ENCODE measurements at places on chromosomes 4 and X.

DNA sequence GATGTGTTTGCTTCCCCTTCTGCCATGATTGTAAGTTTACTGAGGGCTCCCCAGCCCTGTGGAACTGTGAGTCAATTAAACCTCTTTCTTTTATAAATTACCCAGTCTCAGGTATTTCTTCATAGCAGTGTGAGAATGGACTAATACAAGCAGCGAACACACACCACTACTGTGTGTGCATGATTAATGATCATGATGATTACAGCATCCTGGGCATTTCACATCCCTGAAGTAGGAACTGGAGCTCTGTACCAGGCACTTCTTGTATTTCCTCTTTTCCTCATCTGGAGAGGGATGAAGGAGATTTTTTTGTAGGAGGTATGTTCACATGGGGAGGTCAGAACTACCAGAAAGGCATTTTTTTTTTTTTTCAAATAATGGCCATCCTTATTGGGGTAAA is 60.8 kb downstream of the PPM1K start:
- DNase-seq = no peak

- DNase-seq = no peak
Observed at GRCh38 chr4:80073473-80074008, 512 bp upstream of the ANTXR2 start.

- no peak for DNase-seq
Observed at GRCh38 chr4:8198206-8198905, 734 bp upstream of the SH3TC1 start.

DNA sequence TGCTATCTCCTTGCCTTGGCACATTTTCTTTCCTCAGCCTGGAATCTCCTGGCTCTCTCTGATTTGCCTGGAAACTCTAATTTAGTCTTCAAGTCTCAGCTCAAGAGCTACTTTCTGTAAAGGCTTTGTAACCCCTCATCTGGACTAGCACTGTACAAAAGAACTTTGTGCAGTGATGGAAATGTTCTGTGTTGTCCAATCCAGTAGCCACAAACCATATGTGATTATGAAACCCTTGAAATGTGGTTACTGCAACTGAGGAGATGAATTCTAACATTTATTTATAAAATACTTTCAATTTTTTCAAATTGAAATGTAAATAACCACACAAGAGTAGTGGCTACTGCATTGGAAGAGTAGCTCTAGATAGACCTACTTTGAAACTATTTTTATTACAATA is 66.6 kb upstream of the HS3ST1 start:
- no peak for DNase-seq

GRCh38 chr4:62288808-62289541 is 1088.8 kb downstream of the ADGRL3 start:
- DNase-seq = no peak

GRCh38 chrX:9273744-9274143 is 191.1 kb upstream of the TBL1X start:
- DNase-seq = no peak

- DNase-seq = peak; percentile 13
Observed at GRCh38 chrX:44343412-44344141, at the start of gene EFHC2. Gene EFHC2, minus strand, starts transcription at chrX:44343672. Its CDS starts 84 bp downstream, at chrX:44343588.

GRCh38 chr4:179671609-179672008 is 2229.4 kb upstream of the AGA start:
- no peak for DNase-seq

DNA sequence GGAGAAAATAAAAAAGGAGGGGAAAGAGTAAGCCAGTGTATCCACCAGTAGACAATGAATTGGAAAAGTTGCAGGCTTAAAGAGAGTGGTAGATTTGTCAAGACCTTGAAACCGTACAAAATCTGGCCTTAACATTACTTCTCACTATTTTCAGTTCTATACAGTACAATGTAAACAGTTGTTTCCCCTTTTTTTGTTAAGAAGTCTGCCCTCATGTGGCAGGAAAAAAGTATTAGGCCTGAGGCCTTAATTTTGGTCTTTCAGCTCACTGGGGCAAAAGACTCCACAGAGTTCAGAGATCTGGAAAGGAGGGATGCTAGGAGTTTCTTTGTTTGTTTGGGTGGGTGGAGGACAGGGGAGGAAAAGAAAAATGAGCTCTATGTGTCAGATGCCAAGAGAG is 92.8 kb upstream of the CCDC160 start:
- DNase-seq = no peak

DNA sequence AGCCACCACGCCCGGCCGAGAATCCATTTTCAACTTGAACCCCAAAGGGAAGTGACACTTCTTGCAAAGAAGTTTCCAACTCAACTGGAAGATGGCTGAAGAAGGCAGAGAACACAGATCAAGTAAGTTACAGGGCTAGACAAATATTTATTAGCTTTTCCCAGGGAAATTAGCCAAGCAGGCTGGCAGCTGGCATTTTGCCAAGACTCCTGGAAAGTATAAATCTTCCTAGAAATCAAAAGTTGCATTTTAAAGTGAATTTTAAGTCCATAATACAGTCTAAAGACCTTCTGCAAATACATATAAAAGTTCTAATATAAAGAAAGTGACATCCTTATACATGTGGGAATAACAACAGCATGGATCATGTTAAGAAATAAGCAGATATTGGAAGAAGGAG is 3.4 kb upstream of the MRPL1 start:
- no peak for DNase-seq

DNA sequence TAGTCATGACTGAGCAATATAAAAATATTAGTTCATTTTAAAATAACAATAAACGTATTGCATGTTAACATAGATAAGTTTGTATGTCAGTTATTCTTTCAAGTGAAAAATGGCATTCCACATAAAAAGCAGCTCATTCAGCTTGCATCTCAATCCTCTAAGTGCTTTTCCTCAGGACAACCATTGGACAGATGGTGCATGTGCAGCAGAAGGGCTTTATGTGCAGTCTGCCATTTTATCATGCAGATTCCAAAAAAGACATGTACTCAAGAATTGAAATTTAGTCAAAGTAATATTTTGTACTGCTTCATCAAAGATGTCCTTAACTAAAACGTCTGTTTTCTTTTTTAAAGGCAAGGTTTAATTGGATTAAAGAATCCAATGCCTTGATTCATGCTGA is 93.4 kb downstream of the RS1 start:
- DNase-seq = no peak

GRCh38 chr4:77994194-77994721 is 62.9 kb upstream of the FRAS1 start:
- peak; percentile 71 for DNase-seq

- DNase-seq = no peak
Observed at GRCh38 chr4:124030147-124030546, 633.6 kb downstream of the SPRY1 start.

- DNase-seq = no peak
Observed at GRCh38 chr4:94461506-94461905, 9.8 kb downstream of the PDLIM5 start.

DNA sequence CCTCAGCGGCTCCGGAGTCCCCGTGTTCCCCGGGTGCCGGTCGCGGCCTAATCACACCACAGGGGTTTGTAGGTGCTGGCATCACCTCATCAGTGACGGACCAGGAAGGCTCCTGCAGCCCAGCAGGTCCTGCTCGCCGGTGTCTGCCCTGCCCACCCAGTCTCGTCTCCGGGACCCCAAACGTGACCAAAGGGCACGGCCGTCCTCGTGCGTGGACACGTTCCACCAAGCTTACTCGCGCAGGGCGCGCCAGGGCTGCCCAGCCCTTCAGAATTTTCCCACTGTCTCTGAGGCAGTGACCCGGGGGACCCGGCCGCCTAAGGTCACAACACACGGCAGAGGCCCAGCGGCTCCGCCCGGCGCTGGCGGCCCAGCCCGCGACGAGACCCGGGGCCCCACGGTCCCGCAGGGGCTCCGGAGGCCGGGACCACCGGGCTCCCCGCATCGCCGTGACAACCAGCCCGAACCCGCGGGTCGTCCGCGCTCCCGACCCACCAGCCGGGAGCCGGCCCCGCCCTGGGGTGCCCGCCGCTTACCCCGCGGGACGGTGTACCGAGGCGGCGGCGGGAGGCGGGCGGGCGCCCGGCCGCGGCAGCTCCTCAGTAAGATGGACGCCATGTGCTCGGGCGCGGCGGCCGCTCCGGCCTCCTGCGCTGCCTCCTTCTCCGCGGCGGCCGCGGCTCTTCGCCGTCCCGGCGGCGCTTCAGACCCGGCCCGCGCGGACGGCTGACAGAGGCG is 454 bp downstream of the LETM1 start:
- DNase-seq = no peak

DNA sequence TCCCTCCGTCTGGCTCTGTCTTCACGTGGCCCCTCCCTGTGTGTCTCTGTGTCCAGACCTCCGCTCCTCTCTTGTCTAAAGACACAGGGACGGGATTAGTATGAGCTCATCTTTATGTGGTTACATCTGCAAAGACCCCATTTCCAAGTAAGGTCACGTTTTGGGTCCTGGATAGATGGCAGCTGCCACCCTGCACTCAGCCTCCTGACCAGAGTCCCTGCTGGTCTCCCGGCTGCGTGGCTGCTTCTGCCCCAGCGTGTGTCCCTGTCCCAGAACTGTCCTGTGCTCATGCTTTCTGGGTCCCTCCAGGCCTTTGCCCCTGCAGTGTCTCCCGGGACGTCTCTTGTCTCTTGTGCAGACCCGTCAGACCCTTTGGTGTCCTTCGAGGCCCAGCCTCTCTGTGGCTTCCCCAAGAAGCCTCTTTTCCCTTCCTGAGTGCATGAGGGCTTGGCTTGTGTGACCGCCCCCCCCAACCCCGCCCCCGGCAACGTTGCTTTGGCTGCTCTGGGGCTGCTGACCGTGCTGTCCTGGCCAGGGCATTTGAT is 107.3 kb downstream of the PSAPL1 start:
- DNase-seq = no peak

- no peak for DNase-seq
Observed at GRCh38 chr4:181608181-181608580, 635.0 kb upstream of the TENM3 start.

GRCh38 chrX:26373829-26374228 is 157.9 kb downstream of the MAGEB5 start:
- DNase-seq = no peak

DNA sequence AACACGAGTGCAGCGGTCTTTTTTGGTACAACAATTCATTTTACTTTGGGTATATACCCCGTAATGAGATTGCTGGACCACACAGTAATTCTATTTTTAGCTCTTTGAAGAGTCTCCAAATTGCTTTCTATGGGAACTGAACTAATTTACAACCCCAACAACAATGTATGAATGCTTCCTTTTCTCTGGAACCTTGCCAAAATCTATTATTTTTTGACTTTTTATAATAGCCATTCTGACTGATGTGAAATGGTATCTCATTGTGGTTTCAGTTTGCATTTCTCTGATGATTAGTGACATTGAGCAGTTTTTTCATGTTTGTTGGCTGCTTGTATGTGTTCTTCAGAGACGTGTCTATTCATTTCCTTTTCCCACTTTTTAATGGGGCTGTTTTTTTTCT is 240.8 kb downstream of the STK32B start:
- no peak for DNase-seq

DNA sequence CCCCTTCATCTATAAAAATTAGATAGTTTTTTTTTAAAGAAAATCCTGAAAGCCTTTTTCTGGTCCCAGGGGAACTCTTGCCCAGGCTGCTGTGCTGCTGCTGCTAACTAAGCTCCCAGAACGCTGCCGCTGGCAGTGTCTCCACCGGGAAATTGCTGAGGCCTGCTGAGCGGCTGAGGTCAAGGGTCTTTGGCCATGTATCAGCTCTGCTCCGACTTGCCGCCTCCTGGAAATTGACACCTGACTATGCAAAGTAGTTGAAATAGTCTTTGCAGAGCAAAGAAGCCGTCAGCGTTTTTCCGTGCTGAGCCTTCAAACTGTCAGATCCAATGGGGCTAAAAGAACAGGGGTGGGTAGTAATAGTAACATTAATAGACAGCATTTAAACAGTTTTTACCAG is 839 bp downstream of the QDPR start:
- no peak for DNase-seq

GRCh38 chr4:56806666-56807065 is 14.8 kb downstream of the SPINK2 start:
- no peak for DNase-seq

DNA sequence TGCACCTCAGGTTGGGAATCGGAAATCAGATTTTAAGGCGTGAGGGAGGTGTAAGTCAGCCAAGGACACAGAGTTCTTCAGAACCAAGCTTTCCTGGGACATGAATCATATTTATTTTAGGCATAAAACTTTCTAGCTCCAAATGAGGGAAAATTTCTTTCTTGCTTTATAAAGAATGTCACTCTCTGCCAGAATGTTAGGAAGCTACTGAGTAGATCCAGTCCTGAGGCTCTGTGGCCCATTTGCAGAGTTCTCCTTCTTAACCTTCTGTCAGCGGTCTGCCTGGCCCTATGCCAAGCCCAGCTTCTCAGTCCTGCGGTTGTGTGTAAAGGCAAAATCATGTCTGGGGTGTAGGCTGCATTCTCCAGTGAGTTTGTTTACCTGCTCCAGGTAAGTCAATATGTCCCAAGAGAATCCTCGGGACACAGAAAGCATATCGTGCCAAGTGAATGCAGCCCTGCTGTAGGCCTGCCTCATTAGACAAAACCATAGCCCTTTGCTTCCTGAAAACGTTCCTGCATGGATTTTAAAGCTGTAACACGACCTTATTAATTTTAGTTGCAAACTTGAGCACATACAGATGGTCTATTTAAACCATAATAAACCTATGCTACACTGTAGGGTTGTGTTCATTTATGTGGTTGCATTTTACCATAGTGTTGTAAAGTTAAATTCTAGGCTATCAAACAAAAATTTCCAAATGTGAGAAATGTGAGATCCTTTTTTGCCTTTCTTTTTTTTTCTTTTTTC is 29.2 kb upstream of the CCNI start:
- peak; percentile 18 for DNase-seq

- no peak for DNase-seq
Observed at GRCh38 chrX:77572322-77572721, 125.1 kb downstream of the FGF16 start.

DNA sequence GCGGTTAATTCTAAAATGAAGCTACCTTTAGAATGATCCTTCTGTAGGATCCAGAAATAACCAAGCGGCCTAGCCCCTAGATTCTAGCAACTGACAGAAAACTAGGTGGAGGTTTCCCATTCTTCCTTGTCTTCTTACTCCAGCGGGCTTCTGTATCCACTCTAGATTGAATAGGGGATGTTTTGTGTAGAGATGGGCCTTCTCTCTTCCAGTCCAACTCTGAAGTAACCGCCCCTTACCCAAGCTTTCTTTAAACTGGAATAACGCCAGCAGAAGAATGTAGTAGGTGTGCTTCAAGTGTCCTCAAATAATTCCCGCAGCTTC is 386 bp upstream of the TMEM184C start:
- DNase-seq = no peak

- DNase-seq = no peak
Observed at GRCh38 chrX:110320381-110320987, 2.6 kb upstream of the AMMECR1 start.

DNA sequence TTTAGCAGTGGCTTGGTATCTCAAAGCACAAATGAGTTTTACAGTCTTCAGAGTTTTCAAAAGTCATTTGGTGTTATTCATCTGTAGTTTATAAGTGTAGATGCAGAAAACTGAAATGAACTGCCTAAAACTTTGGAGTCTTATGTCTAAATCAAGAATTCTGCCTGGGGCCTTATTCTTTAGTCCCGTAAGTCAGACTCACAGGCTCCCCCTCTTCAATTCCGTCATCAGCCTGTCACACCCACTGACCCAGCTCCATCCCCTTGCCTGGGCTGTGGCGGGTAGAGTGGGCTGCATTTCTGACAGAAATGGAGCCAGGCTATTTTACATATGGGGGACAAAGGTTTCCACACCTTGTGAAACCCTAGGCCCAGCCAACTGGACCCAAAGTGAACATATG is 44.3 kb downstream of the TSPAN5 start:
- no peak for DNase-seq

- DNase-seq = no peak
Observed at GRCh38 chr4:68732653-68733466, 62.4 kb upstream of the UGT2B15 start.

- no peak for DNase-seq
Observed at GRCh38 chr4:153176938-153177337, 27.3 kb upstream of the TRIM2 start.

- no peak for DNase-seq
Observed at GRCh38 chr4:169627307-169627706, 6.9 kb downstream of the CLCN3 start.
